Hepatocyte (in vitro differentiated cells): ENCODE measurements at places on chromosomes 16 and 17. TPM values are rescaled to one million over a fixed set of nuclear protein-coding genes. Genes with fewer than 3 reads are reported as not detected.

GRCh38 chr17:46175891-46176290 is 17.3 kb downstream of the KANSL1 start:
- no peaks in the 10 kb centered on the region for H3K27me3 ChIP-seq
- no peak for DNase-seq
- H3K4me1 ChIP-seq = peaks cover 10% of the 10 kb centered on the region
- H3K27ac ChIP-seq = no peak overlapping the region
- no peak overlapping the region for H3K4me3 ChIP-seq
- no peaks in the 10 kb centered on the region for H3K36me3 ChIP-seq

DNA sequence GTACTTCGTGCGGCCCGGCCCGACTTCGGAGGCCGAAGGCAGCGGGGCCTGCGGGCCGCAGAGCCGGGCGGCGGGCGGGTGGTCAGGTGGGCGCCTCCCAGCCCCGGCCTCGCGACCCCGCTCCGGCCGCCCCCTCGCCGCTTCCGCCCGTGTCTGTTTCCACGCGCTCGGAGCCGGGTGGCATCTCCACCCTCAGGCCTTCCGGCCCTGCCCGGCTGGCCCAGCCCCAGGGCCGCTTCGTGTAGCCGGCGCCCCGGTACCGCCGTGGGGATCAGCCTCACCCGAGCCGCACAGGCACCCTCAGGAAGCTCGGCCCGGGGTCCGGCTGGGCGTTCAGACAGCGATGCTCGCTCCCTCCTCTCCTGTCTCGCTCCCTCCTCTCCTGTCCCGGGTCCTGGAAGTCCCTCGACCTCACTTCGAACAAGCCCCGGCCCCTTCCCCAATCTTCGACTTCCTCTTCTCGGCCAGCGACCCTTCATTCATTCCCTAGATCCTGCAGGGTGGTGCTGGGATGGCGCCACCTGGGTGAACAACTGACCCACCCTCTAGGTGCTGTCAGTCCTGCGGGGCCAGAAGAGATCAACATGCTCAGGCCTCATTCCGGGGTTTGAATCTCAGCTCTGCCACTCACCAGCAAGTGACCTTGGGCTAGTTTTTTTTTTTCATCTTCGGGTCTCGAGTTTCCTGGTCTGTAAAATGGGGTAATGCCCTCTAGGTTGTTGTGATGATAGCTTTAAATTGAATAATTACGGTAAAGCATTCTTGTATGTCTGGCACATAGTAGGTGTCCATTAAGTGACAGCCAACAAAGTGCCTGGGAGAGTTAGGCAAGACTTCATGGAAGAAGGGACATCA is 610 bp downstream of the VPS4A start:
- H3K27me3 ChIP-seq = no peaks in the 10 kb centered on the region
- H3K27ac ChIP-seq = peak overlapping the region; percentile 87
- peak; percentile 63 for DNase-seq
- H3K36me3 ChIP-seq = no peaks in the 10 kb centered on the region
- H3K4me3 ChIP-seq = peak overlapping the region; percentile 91
- H3K4me1 ChIP-seq = peaks cover 8% of the 10 kb centered on the region

GNG13 gene
- not detected in 2 replicates for total RNA-seq

GRCh38 chr16:88872650-88873331 is 6.3 kb upstream of the PABPN1L start:
- no peak overlapping the region for H3K4me3 ChIP-seq
- H3K27me3 ChIP-seq = no peaks in the 10 kb centered on the region
- no peak overlapping the region for H3K27ac ChIP-seq
- H3K4me1 ChIP-seq = no peaks in the 10 kb centered on the region
- H3K36me3 ChIP-seq = no peaks in the 10 kb centered on the region
- no peak for DNase-seq

PPP1R1B gene
- 1.5 TPM in 2 replicates for total RNA-seq

DNA sequence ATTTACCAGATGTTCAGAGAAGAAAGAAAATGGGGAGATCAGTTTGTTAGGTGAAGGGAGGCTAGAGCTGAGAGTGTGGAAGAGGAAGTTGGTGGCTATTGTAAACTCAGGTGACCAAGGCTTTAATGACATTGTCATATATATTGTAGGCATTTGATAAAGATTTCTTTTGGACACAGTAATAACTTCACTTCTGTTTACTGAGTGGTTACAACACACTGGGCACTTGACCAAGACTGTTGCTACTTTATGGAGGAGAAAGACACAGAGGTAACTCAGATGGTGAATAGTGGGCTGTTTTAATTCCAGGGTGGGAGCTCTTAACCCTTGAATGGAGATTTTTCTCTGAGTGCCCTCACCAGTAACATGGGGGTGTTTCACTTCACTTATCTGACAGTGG is 46.0 kb downstream of the TNRC6A start:
- no peaks in the 10 kb centered on the region for H3K36me3 ChIP-seq
- H3K4me3 ChIP-seq = no peak overlapping the region
- no peaks in the 10 kb centered on the region for H3K27me3 ChIP-seq
- no peak for DNase-seq
- no peak overlapping the region for H3K27ac ChIP-seq
